ENCODE measurements at places on chromosomes 2 and 18. TPM values are rescaled to one million over a fixed set of nuclear protein-coding genes. Genes with fewer than 3 reads are reported as not detected.
A peak's percentile ranks its signal among the peaks of the same experiment; 100 is the strongest.

GRCh38 chr2:198757069-198757468, 700.7 kb downstream of the SATB2 start:
- DNase-seq: no peak

- no peak for DNase-seq
Measured at GRCh38 chr2:202945497-202945896, 33.4 kb downstream of the CARF start.

DNA sequence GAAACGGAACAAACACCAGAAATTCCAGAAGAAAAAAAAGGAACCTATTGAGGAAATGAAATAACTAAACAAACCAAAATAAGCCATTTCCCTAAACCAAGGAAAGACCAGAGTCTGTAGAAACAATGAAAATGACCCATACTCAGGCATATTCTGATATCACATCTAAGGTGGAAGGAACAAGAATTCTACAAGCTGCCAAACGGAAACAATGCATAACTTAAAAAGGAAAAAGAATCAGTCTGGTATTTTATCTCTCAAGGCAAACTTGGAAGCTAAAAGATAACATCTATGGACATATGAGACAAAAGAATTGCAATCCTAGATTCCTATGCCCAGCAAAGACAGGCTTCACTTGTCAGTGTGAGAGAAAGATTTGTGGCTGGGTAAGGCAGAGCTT, 326.2 kb downstream of the PDE11A start:
- DNase-seq: no peak

Gene ABCB11
- total RNA-seq: 0.05 TPM

DNA sequence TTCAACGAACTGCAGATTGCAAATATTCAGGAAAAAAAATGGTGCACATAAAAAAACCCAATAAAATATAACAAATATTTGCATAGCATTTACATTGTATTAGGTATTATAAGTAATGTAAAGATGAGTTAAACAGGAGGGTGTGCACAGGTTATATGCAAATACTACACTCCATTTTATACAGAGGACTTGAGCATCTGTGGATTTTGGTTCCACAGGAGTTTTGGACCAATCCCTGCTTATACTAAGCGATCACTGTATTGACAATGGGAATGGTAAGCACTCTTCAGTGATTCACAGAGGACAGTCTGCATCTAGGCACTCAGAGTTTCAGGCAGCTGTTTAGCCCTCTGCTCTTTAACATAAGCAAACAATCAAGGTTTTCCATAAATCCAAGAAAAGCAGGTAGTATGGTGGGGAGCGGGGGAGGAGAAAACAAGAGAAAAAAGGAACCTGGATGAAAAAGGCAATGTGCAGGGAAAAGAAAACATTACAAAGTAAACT, 206.0 kb upstream of the PARD3B start:
- no peak for DNase-seq

Gene TDRD15
- not detected for total RNA-seq

DNA sequence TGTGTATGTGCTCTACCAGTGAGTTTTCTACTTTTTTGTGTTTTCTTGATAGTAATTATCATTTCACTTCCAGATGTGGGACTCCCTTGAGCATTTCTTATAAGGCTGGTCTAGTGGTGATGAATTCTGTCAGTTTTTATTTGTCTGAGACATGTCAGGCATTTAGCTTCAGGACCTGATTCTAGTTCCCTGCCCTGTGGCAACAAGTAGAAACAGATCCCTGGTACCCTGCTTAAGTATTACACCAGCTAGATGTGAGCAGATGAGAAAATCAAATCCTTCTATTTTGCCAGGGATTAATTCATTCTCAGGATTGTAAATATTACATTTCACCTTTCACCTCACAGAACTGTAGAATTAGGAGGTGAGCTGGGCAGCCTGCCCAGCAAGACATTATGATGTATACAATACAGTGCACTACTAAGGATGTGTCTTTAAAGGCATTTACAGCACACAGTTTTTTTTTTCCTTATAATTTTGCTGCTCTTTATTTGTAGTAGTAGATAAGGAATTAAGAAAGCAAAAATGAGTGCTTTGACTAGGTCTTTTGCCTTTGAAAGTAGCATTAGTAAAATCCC, 35.1 kb downstream of the GALM start:
- no peak for DNase-seq

Gene ITGA4
- 0.74 TPM for total RNA-seq

Gene GAL3ST2
- total RNA-seq: not detected

Gene PSMA8
- not detected for total RNA-seq

Gene SP9
- not detected for total RNA-seq

GRCh38 chr18:46480226-46480625, 176.8 kb downstream of the LOXHD1 start:
- no peak for DNase-seq

GRCh38 chr2:3449086-3449485, 69.6 kb downstream of the TRAPPC12 start:
- no peak for DNase-seq

- DNase-seq: no peak
Measured at GRCh38 chr2:126852361-126852760, 46.3 kb upstream of the TEX51 start.

GRCh38 chr18:79379931-79380815, 15.6 kb upstream of the NFATC1 start:
- DNase-seq: no peak

Gene ACSL3
- 50.1 TPM for total RNA-seq

GRCh38 chr2:217163987-217164386, 304.1 kb upstream of the TNP1 start:
- no peak for DNase-seq

DNA sequence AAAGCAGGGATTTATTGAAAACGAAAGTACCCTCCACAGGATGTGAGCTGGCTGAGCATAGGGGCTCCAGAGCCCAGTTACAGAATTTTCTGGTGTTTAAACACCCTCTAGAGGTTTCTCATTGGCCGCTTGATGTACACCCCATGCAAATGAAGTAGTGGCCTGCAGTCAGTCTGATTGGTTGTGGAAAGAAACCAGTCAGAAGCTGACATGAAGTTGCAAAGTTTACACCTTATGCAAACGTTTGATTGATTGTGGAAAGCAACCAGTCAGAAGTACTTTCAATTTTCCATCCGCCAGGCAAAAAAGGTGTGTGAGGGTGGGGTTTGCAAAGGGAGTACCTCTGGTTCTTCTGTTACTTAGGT, 62.3 kb downstream of the VWA3B start:
- no peak for DNase-seq

Gene C2orf80
- not detected for total RNA-seq

Gene CARF
- total RNA-seq: 8.1 TPM

DNA sequence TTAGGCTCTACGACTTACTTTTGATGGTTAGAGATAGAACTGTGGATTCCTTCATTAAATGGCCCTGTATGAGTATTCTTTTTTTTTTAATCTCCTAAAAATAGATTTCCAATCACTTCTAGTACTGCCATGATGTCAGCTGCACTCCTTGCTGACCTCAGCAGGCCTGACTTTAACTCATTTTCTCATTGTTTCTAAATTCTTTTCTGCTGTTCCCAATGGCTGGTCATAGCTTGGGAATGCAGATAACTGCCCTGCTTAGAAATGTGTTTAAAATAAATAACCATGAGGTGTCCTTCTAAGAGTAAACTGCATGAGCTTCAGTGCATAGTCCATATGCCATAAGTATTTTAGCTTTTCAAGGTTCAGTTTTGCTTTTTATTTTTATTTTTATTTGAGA, 15.7 kb downstream of the CCDC85A start:
- DNase-seq: no peak

DNA sequence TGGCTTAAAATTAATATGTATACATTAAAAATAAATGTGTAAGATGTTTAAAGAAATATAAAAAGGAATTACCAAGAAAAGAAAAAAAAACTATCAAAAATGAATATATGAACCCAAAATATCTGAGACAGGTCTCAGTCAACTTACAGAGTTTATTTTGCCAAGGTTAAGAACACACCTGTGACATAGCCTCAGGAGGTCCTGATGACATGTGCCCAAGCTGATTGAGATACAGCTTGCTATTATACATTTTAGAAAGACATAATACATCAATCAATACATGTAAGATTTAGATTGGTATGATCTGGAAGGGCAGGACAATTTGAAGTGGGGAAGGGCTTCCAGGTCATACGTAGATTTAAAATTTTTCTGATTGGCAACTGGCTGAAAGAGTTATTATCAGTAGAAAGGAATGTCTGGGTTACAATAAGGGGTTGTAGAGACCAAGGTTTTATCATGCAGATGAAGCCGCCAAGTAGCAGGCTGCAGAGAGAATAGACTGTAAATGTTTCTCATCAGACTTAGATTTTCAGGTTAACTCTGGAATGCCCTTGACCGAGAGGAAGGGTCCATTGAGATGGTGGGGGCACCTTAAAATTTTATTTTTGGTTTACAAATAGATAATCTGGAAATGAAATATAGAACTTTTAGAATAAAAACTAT, 74.7 kb downstream of the EXOC6B start:
- no peak for DNase-seq

DNA sequence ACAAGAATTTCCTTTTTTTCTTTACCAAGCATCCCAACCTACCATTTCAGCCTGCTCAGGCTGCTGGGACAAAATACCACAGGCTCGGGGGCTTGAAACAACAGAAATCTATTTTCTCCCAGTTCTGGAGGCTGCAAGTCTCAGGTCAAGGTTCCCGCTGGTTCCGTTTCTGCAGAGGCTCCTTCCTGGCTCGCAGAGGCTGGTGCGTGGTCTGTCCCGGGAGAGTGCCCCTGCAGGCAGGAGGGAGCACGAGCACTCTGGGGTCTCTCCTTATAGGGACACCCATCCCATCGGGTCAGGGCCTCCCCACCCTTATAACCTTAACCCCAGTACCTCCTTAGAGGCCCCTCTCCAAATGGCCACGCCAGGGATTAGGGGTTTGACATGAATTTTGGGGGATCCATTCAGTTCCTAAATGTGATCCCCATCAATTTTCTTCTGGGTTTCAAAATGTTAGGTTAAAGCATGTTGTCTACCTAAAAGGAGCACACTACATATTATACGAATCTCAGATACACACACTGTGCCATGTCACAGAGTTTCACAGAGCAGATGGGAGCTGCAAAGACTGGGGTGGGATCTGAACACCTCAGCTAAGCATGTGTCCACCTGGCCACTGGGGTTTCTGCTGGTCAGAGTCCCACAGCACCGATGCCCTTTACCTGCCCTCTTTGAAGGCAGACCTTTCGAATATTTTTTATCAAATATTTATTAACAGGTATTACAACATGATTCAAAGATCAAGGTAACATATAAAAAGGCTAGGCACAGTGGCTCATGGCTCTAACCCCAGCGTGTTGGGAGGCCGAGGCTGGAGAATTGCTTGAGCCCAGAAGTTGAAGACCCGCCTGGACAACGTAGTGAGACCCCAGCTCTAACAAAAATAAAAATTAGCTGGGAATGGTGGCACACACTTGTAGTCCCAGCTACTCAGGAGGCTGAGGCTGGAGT, 17.6 kb upstream of the ADI1 start:
- DNase-seq: peak; percentile 41

Gene IL36RN
- not detected for total RNA-seq

Gene G6PC2
- not detected for total RNA-seq

- DNase-seq: no peak
Measured at GRCh38 chr2:155547571-155547970, 785.0 kb downstream of the NR4A2 start.

DNA sequence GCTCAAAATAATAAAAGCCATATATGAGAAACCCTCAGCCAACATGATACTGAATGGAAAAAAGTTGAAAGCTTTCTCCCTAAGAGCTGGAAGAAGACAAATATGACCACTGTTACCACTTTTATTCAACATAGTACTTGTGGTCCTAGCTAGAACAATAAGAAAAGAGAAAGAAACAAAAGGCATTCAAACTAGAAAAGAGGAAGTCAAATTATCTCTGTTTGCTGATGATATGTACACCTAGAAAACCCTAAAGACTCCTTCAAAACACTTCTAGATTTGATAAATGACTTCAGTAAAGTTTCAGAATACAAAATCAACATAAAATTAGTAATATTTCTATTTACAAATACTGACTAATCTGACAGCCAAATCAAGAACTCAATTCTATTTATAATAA, 328.8 kb upstream of the GCFC2 start:
- no peak for DNase-seq

DNA sequence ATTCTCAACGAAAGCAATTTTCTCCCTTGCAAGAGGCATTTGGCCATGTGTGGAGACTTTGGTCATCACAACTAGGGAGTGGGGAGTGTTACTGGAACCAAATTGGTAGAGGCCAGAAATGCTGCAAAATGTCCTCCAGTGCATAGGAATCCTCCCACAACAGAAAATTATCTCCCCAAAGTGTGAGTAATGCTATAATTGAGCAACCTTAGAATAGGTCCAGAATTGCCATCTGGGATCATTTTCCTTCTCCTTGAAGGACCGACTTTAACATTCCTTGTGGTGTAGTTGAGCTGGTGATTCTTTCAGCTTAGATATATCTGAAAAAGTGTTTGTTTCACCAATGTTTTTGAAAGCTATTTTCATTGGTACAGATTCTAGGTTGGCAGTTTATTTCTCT, 111.2 kb upstream of the SMIM21 start:
- DNase-seq: no peak

DNA sequence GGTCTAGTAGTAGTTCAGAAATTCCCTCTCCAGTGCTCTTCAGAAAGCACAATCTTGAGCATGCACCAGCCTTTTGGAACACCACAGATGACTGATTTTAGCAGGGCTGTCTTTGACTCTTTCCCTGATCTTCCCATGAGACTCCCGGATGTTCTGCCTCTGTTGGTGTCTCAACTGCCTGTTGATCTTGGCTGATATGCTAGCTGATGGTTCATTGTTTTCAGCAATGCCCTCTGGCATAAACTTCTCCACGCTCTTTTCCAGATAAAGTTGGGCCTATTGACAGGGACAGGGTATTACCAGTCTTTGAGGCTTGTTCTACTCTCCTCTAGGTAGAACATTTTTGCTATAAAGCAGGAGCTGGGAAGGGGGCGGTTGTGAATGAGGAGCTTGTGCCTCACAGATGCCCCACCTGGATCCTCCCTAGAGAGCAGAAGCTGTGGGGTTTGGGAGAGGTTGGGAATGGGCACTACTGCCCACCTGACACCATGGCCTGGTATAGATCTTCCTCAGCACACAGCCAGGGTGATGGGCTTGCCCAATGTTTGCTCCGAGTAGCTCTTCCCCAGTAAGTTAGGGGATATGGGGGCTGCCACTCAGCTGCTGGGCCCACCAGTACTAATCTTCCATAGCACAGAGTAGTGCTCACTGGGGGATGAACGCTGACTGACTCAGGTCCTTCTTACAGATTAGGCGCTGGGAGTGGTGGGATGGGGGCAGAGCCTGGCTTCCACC, 111.3 kb downstream of the PTGR3 start:
- no peak for DNase-seq

Gene DPP10
- 0.16 TPM for total RNA-seq

Gene CCDC141
- total RNA-seq: 208 TPM

GRCh38 chr2:212902421-212902820, 249.0 kb downstream of the IKZF2 start:
- DNase-seq: no peak

Gene ADGRF3
- total RNA-seq: not detected

- DNase-seq: no peak
Measured at GRCh38 chr2:66555501-66556324, 120.8 kb downstream of the MEIS1 start.

Gene EIF4E2
- 44.2 TPM for total RNA-seq

Gene APOB
- 9.1 TPM for total RNA-seq

Gene LYPD1
- not detected for total RNA-seq

Data from left ventricle myocardium inferior (tissue), 1 donor.